ENCODE measurements at places on chromosomes 11 and 22.

DNA sequence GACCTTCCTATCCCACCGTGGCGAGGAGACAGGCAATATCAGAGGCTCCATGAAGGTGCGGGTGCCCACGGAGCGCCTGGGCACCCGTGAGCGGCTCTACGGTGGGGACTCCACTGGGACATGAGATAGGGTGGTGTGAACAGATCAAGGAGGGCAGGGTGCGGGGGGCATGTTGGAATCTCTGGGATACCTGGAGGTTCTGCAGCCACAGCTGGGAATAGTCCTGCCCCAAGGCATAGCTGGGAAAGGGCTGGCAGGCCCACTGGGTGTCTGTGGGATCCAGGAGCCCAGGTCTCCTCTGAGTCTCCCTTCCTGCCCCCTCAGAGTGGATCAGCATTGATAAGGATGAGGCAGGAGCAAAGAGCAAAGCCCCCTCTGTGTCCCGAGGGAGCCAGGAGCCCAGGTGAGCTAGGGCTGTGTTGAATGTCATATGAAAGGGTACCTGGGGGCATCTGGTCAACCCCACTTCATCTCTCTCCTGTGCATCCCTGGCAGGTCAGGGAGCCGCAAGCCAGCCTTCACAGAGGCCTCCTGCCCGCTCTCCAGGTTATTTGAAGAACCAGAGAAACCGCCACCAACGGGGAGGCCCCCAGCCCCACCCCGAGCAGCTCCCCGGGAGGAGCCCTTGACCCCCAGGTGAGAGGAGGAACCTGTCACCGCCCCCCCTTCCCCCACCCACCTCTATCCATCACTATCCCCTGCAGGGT lies 8.5 kb downstream of the PHOX2A start:
- no peak for DNase-seq

DNA sequence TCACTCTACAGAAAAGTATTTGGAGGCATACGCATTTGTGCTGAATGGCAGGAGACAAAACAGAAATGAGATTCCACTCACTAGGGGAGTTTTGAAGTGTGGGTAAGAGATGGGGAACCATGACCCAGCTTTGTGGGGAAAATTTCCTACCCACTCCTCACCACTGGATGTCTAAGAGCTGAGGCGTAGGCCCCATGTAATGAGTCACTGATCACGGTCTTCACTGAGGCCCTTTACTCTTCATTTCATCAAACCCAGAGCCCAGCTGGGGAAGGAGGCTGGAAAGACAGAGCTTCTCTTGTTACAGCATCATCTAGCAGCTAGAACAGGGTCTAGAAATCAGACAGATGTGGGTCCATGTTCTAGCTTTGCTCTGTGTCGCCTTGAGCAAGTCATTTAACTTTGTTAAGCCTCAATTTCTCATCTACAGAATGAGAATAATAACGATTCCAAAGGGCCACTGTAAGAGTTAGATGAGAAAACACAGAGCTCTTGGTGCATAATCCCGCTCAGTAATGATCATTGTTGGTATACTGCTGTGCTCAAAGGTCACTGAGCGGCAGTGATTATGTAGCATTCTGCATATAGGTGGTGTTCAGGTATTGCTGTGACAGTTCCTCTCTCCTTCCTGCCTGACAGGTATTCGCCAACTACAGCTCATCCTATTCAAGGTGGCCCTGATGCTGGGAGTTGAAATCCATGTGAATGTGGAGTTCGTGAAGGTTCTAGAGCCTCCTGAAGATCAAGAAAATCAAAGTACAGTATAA lies 97.2 kb downstream of the MICAL2 start:
- DNase-seq: no peak

DNA sequence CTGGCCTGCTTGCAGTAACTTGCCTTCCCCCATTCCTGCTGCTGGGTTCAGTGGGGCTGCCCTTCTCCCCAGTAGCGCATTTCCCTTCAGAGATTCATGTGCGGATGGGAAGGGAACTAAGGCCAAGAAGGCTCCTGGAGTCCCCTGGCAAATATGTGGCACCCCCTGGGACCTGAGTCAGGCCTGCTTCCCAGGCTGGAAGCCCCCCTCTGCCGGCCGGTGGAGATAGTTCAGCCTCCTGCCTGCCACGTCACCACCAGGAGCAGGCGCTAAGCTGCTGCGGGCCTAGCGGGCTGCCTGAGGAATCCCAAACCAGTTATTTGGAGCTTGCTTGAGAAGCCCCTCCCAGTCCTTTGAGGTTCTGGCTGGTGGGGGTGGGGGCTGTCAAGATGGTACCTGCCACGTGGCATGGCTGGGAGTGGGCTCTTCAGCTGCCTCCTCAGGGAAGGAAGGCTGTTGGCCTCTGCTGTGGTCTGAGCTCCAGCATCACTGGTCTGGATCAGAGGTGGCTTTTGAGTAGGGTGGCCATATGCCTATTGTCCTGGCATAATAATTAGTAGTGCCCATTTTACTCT lies 2.0 kb downstream of the SERPINH1 start:
- DNase-seq: no peak

DNA sequence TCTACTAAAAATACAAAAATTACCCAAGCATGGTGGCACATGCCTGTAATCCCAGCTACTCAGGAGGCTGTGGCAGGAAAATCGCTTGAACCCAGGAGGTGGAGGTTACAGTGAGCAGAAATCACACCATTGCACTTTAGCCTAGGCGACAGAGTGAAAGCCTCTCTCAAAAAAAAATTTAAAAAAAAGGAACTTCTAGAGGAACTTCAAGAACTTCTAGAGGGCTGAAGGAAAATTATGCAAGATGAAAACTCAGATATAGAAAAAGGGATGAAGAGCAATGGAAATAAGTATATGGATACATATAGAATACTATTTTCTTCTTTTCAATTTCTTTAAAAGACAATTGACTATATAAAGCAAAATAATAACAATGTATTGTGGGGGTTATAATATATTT lies 51.2 kb upstream of the PRR5 start:
- no peak for DNase-seq

DNA sequence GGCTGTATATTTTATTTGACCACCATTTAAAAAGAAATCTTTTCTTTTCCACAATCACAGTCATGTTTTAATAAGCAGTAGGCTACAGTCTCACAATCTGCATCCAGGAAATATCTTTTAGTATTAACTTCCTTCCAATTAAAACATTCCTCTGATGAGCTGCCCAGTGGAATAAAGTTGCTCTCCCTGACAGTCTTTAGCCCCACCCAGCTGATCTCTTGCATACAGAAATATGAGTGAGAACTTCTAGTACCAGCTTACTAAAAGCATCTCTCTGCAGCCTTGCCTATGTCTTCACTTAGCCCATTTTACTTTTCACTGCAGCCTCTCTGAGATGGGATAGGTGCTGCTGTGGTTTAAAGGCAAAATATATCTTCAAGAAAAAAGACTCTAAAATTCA lies 143.4 kb upstream of the ANO3 start:
- no peak for DNase-seq
